GDM1 (cell line): ENCODE measurements at places on chromosomes 5 and 9.

GRCh38 chr5:7464182-7464581 lies 68.2 kb downstream of the ADCY2 start:
- DNase-seq: no peak

- DNase-seq: no peak
Measured at GRCh38 chr5:79575996-79576395, 36.2 kb upstream of the TENT2 start.

DNA sequence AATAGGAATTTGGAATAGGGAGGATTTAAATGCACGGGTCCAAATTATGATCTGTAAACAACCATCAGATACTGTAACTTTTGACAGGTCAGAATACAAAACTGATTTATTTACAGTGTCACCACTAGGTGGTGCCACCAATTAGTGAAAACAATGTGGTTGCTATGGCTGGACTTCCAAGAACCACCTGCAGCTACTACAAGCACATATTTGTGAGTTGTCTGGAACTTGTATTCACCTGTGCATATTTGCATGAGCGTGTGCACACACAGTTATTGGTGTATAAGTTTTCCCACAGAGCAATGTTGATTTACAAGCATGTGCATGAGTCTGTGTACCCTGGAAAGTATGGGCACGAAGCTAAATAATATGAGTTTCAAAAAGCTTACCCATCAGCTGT lies 3.0 kb upstream of the HRCT1 start:
- DNase-seq: peak; percentile 6

DNA sequence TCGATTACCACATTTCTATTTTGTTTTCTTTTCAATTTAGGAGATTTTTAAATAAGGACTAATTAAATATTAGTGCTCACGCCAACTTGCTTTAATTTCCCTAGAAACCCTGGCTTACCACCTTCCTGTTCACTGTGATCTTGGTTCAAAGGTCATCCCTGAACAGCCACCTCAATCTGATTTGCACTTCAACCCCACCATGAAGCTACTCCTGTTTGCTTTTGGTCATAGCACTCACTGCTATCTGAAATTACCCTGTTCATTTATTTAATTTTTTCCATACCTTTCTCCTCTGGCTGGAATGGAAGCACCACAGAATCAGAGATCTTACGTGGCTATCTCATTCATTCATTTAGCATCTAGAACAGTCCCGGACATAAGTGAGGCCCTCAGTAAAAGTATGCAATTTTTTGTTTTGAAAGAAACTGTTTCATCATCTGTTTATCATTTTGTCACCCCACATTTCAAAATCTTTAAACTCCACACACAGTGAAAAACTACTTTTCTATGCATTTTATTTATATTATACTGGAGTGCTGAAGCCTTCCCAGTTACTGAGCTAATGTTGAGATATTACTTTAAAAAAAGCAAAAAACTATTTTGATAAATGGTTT lies 17.2 kb upstream of the ADAMTSL1 start:
- DNase-seq: no peak

- DNase-seq: no peak
Measured at GRCh38 chr5:566636-567309, 42.5 kb upstream of the SLC9A3 start.

GRCh38 chr9:126611592-126612325 lies 2.0 kb upstream of the LMX1B start:
- DNase-seq: peak; percentile 3

DNA sequence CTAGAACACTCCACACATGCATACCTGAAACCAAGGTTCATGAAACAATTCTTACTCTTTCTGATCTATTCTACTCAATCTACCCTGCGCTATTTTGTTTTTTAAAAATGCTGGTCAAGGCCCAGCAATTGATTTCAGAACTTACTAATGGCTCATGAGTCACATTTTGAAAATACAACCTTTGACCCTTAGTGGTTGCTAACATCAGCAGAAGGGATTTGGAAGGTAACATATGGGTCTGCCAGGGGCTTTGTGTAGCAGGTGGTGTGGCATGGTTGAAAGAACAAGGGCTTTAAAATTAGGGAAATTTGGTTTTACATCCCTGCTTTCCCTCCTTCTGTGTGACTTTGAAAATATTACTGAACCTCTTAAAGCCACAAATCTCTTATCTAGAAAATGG lies 101.4 kb downstream of the ATG10 start:
- no peak for DNase-seq

- DNase-seq: no peak
Measured at GRCh38 chr5:50655810-50656205, 10.6 kb upstream of the PARP8 start.

GRCh38 chr5:133603711-133604110 lies 8.6 kb downstream of the FSTL4 start:
- DNase-seq: no peak

GRCh38 chr5:74336297-74336696 lies 304.2 kb downstream of the ENC1 start:
- DNase-seq: no peak
